Activated naive CD4-positive, alpha-beta T cell treated with anti-CD3 and anti-CD28 coated beads, Interleukin-2, amount 50 U/mL, for 72 hours (primary cell): ENCODE measurements at places on chromosomes 1 and 21.

GRCh38 chr1:16010837-16011236, 6.8 kb downstream of the SRARP start:
- no peak for DNase-seq

DNA sequence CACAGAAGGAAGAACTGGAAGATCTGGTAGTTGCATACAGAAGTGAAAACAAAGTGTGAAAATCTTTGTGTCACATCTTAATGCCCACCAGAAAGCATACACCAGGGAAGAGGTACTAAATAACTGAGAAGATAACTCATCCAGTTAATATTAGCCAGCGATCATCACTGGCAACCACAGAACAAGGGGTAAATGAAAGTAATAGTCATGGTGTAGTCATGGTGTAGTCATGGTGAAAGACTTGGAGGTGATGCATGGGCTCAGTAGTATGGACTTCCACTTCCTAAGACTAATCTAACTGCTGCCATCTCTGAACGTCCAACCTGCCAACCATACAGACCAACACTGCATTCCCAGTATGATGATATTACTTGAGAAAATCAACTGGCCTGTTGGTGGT, 481.2 kb upstream of the NR5A2 start:
- DNase-seq: no peak

DNA sequence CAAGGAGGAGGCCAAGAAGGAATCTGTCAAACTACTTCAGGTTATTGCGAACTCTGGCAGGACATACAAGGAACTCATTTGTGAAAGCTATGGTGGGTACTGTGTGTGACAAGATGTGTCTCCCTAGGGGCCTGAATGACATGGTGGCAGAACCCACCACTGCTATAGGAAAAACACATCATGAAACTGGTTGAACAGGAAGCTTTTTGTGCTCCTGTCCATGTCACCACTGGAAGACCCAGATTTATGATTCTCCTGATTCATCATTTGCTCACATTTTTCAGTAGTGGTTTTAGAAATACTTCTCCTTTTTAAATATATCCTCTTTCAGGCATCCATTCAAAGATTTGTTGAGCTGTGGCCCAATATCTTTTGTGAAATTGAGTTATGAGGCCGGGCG, 23.6 kb downstream of the ARMH1 start:
- DNase-seq: no peak

DNA sequence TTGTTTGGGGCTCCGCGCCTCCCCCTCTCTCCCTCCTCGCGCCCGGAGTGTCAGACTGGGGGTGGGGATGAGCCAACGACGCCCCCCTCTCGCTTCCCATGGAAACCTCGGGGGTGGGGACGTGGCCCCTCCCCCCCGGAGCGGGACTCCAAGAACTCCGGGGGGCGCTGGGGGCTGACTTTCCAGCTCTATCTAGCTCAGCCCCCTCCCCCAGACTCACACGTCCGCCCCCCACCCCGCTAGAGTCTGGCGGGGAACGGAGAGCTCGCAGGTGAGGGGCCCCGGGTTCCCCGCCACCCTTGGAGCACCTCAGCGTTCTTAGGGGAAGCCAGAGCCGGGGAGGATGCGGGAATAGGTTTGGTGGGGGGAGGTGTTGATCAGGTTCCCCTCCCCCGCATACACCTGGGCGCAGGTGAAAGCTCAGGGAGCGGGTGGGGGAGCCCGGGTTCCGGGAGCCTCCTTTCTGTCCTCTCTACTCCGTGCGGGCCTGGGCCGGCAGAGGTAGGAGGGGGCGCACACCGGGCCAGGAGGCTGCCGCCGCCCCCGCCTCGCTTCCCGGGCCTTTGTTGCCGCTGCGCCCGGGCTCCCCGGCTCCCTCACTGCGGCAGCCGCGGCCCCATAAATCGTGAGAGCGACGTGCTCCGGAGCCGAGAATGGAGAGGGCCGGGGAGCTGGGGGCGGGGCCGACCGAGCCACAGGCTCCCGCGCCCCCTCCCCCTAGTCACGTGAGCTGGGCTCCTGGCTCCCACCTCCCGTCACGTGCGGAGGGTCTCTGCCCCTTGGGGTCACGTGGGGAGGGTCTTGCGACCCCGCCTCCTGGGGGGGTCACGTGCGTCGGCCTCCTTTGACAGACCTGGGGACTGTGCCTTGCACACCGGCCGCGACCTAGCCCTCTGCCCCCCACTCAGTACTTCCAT, 1.9 kb downstream of the EFNA3 start:
- DNase-seq: no peak

DNA sequence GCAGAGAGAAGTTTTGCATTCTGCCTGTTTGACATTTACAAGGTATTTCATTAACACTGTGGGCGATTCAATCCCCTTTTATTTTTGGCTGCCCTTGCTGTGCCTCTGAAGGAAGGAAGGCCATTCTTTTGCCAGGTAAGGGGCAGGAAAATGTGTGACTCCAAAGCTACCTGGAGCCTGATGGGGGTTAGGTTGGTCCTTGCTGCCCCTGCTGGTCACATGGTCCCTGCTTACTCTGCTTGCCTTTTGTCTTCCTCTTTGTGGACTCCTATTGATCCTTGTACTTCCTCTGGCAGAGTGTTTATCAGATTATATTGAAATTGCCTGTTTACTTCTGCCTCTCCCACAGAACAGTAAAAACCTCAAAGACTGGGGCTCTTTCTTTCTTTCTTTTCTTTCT, 65.7 kb downstream of the ST6GALNAC3 start:
- no peak for DNase-seq

GRCh38 chr1:204417074-204417997, 5.7 kb upstream of the PPP1R15B start:
- no peak for DNase-seq
